Skeletal muscle tissue (tissue), 5 donors: ENCODE measurements at places on chromosomes 4 and X. TPM values are rescaled to one million over a fixed set of nuclear protein-coding genes. Genes with fewer than 3 reads are reported as not detected.

DDX53 gene
- not detected for total RNA-seq

EREG gene
- not detected for total RNA-seq

DMRTC1 gene
- total RNA-seq: not detected

GPR143 gene
- total RNA-seq: 0.52 TPM

CTAG1A gene
- total RNA-seq: not detected

IL21 gene
- total RNA-seq: not detected

GNRHR gene
- total RNA-seq: not detected

FTSJ1 gene
- 20.9 TPM for total RNA-seq

CPLX1 gene
- total RNA-seq: not detected

SMR3B gene
- not detected for total RNA-seq

NXF2 gene
- total RNA-seq: not detected

PNMA6E gene
- not detected for total RNA-seq

MTNR1A gene
- not detected for total RNA-seq

MGAT4D gene
- not detected for total RNA-seq

HOPX gene
- 15.7 TPM for total RNA-seq

DUX4 gene
- total RNA-seq: not detected

TSPAN7 gene
- 25.6 TPM for total RNA-seq

UGT2B11 gene
- not detected for total RNA-seq

KDM5C gene
- total RNA-seq: 54.3 TPM

APBB2 gene
- 41.2 TPM for total RNA-seq

GBA3 gene
- not detected for total RNA-seq

IL1RAPL1 gene
- 3.7 TPM for total RNA-seq

SYP gene
- total RNA-seq: 1.0 TPM

PDCL2 gene
- not detected for total RNA-seq

RAB33A gene
- 1.6 TPM for total RNA-seq

CXXC4 gene
- total RNA-seq: 1.0 TPM

FHL1 gene
- total RNA-seq: 888 TPM

SMIM31 gene
- not detected for total RNA-seq

MAGEA12 gene
- not detected for total RNA-seq

CTAG1B gene
- not detected for total RNA-seq

EDNRA gene
- total RNA-seq: 41.8 TPM

MXRA5 gene
- 34.4 TPM for total RNA-seq

HSD17B13 gene
- total RNA-seq: not detected

NAT8L gene
- 1.0 TPM for total RNA-seq
